ENCODE measurements at places on chromosomes 4 and X.
A peak's percentile ranks its signal among the peaks of the same experiment; 100 is the strongest.

DNA sequence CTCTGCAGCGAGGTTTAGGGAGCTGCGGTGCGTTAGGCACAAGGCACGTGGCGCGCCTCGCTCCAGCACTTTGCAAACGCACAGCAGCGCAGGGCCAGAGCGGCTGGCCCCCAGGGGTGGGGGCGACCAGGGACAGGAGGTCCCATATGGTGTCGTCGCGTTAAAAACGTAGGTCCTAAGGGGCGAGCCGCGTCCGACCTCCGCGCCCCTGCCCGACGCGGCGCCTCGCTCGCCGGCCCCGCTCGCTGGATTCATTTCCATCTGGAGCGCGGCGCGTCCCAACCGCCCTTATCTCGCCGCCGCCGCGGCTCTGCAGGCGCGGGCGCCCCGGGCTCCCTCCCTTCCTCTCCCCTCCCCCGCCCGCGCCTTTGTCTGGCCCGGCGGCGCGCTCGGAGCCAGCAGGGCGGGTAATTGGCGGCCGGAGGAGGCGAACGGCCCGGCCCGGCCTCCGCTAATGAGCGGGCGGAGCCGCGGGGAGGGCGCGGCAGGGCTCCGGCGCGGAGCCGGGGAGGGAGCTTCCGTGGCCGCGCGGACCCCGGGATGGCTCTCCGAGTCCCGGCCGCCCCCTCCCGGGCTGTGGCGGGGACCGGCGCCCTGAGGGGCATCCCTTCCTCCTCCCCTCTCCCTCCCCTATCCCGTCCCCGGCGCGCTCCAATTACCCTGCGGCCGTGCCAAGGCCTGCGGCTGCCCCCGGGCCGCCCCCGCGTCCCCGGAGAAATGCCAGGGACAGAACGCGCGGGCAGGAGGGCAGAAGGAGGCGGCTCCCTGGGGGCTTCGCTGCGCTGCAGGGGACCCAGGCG is 409.0 kb downstream of the BCOR start:
- peak; percentile 34 for DNase-seq

GRCh38 chrX:96407501-96407900 is 277.1 kb upstream of the DIAPH2 start:
- DNase-seq: no peak

GRCh38 chr4:612052-612748 is 13.2 kb upstream of the PDE6B start:
- DNase-seq: no peak

- DNase-seq: no peak
Measured at GRCh38 chrX:6227935-6228334, 732 bp downstream of the NLGN4X start.

GRCh38 chrX:12946838-12947544 is 27.9 kb upstream of the TMSB4X start:
- no peak for DNase-seq

DNA sequence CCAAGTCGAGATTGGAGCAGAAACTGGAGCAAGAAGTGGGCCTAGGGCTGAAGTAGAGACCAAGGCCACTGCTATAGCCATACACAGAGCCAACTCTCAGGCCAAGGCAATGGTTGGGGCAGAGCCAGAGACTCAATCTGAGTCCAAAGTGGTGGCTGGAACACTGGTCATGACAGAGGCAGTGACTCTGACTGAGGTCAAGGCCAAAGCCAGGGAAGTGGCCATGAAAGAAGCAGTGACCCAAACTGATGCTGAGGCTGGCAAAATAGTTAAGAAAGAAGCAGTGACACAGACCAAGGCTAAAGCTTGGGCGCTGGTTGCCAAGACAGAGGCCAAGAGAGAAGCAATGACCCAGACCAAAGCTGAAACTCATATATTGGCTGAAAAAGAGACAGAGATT is 3.5 kb downstream of the ARMCX4 start:
- no peak for DNase-seq

DNA sequence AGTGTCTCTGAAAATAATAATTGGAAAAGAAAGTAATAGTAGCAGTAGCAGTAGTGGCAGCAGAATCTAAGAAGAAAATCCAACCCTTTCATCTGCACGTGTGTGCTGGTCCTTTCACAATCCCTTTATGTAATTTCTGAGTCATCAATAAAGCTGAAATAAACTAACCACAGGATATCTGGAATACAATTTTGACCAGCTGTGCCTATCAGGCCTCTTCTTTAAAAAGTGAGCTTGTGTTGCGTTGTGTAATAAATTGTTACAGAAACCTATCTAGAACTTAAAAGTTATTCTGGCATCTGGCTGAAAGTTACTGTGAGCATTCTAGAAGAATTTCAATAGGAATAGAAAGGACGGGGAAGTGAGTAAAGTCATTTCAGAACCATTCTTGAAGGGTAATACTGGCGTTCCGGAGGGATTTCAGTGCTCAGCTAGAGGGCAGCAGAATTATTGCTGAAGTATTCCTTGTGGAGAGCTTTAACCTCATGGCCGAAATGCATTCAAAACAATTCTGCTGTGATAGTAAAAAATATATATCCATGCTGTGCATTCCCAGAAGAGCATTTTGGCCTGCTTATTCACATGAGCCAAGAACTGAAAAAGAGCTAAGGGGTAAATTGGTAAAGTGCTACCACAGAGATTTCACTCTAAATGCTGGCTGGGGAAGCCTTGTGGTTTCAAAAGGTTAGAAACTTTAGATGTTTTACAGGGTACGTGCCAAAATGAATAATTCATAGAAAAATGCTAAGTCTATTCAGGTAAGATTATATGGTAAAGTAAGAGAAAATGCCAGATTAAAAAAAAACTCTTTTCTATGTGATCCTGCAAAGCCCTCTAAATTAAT is 260.6 kb downstream of the NKX6-1 start:
- DNase-seq: no peak

GRCh38 chr4:112189754-112190153 is 41.8 kb upstream of the AP1AR start:
- DNase-seq: no peak

DNA sequence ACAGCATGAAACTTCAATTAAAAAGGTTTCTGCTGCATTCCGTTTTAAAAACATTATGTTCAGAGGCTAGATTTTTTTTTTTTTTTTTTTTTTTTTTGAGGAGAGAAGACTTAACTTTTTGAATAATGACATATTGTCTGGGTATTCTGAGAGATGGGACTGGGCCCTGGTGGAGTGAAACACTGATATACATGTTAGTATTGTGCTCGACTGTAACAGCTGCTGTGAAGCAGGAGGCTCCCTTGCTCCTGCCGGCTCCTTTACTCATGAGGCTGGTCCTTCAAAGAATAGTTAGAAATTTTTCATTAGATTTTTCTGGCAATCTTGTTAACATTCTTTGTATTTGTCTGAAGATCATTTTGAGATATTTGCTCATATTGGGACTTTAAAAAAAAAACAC is 73.3 kb downstream of the TMEM131L start:
- no peak for DNase-seq

- no peak for DNase-seq
Measured at GRCh38 chr4:6467600-6467999, 4.8 kb downstream of the PPP2R2C start.

- no peak for DNase-seq
Measured at GRCh38 chrX:135505351-135505750, 15.1 kb upstream of the INTS6L start.

DNA sequence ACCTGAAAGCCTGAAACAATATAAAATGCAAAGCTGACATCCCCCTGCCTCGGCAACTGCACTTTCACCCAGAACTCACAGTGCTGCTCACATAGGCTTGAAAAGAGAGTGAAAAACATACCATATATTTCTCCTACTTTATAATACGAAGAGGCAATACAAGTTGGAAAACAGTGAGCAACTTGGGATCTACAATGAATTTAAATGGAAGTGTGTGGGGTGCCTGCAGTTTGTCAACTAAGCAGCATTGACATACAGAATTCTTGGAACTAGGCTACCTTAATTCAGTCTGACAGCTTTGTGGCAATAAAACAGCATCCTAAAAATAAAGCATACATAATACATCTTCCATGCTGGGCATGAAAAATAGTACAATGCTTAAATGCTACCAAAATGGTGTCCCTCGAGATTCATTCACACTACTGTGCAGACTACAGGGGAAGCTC is 8.0 kb downstream of the GASK1B start:
- DNase-seq: no peak

DNA sequence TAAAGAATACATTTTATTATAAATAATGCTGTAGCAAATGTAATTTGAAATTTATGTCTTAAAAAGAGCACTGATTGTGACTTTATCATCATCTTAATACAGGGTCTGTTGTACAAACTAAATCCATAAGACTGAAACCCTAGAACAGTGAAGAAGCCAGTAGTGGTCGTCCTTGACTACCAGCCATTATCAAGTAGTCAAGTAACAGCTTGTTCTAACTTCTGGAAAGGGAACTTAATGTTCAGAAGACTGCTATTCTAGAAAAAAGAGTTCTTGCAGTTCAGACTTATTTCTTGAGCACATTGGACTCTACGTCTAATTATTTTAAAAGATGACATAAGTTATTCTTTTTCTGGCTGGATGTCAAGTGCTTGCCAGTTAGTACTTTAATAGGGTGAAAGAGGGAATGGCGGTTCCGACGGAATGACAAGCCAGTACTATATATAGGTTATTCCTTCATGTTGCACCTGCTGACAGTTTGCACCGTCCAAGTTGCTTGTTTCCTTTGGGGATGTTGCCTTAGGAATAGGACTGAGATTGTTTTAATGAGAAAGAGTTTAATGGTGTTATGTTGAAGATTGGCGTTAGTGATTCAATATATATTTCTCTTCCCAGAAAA is 109.9 kb downstream of the RAPGEF2 start:
- no peak for DNase-seq

- DNase-seq: no peak
Measured at GRCh38 chrX:133394765-133395164, 20.5 kb downstream of the GPC4 start.

Measured in thymus (tissue), 14 donors.